Fibroblast of villous mesenchyme (primary cell): ENCODE measurements at places on chromosomes 16 and 17. TPM values are rescaled to one million over a fixed set of nuclear protein-coding genes. Genes with fewer than 3 reads are reported as not detected.

TRPV3 gene
- 0.43 and 1.3 TPM in 2 replicates for total RNA-seq

SKAP1 gene
- total RNA-seq, result not detected in 2 replicates

- DNase-seq, result no peak
These were observed 149.1 kb downstream of the ZNF423 start for GRCh38 chr16:49706620-49707355.

- peak; percentile 14 for DNase-seq
These were observed 410.8 kb downstream of the CDH11 start for GRCh38 chr16:64711026-64711425.

GRCh38 chr17:614653-615546 lies 99.7 kb downstream of the VPS53 start:
- DNase-seq, result peak; percentile 77

DNA sequence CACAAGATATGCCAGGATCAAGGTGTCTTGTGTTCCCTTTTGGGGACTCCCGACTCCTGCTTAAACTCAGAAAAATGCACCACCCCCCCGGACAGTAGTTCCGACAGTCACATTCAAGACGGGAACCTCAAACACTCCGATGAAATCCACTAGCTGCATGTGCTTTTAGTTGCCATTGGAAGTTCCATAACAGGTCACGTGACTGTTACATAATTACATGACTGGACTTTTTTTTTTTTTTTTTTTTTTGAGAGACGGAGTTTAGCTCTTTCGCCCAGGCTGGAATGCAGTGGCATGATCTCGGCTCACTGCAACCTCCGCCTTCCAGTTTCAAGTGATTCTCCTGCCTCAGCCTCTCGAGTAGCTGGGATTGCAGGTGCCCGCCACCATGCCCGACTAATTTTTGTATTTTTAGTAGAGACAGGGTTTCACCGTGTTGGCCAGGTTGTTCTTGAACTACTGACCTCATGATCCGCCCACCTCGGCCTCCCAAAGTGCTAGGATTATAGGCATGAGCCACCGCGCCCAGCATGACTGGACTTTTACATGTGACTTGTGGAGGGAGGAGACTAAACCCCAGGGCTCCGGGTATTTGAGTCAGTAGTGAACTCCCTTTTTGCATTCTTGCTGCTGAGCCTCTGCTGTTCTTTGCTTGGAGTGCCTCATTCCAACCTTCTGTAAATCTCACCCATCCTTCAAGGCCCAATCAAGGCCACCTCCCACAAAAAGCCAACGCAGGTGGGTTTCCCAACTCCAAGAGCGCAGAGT lies 1.6 kb downstream of the SIRT7 start:
- peak; percentile 68 for DNase-seq
